HFFc6 (cell line): ENCODE measurements at places on chromosomes 1 and 21. TPM values are rescaled to one million over a fixed set of nuclear protein-coding genes. Genes with fewer than 3 reads are reported as not detected.

The SMCP gene
- not detected in 3 replicates for total RNA-seq

The RAP1A gene
- 73.5 to 82.9 TPM (median 79.3 TPM) in 3 replicates for total RNA-seq

The REN gene
- 0.15 to 0.32 TPM (median 0.17 TPM) in 3 replicates for total RNA-seq

The NBPF6 gene
- total RNA-seq: not detected in 3 replicates

DNA sequence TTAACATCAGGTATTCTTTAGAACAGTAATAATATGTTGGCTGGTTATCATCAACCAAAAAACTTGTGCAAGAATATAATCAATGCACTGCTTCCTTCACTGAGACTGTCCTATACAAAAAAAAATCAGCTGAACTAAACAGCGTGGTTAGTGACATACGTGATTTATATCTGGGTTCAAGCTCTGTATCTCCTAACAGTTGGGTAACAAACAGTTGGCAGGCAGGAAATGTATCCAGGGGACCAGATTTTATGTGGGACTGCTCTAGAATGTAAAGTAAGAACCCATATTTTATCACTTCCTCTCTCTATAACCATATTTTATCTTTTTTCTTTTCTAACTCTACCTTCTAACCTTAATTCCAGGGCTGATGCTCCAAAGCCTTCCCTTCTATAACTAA is 8.0 kb downstream of the ACBD6 start:
- no peak for DNase-seq
